ENCODE measurements at places on chromosomes 12 and 14.
A peak's percentile ranks its signal among the peaks of the same experiment; 100 is the strongest.

DNA sequence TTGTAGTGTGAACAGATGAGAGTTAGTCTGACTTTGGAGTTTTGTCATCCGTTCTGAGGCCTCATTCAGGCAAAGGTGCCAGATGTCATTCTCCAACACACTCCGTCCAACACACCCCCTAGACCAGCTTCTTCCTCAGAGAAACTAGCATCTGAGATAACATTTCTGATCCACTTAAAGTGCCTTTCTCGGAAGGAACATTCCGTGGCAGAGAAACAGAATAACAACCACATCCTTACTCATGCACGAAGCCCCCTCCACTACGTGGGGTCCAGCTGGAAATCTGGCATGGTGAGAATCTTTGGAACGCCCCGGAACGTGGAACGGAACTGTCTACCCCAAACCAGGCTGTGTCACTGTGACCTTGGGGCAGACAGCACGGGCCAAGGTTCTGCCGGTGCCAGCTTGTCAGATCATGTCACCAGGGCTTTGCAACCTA lies 17.0 kb upstream of the BCL7A start:
- no peak for DNase-seq

DNA sequence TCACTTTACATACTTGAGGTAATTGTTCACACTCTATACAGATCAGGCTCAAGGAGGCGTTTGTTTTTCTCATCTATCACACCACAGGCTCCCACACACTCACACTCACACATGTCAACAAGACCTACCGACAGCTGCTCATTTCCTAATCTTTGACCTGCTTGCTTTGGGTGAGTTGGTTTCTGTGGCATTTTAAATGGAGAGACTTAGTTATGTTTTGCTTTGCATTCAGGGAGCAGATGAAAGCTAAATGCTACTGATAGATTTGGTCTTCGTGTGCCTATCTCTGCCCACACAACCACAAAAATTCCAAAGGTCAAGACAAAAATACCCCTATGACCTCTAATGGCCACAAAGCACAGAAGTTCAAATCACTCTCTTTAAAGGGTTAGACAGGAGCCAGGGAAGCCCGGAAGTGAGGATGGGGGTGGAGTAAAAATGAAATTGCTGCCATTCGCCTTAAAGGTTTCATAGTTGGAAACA lies 203.5 kb upstream of the G2E3 start:
- no peak for DNase-seq

GRCh38 chr12:96399120-96399918 lies 920 bp downstream of the CDK17 start:
- no peak for DNase-seq

GRCh38 chr12:10170216-10170615 lies 1.7 kb downstream of the OLR1 start:
- DNase-seq: no peak

DNA sequence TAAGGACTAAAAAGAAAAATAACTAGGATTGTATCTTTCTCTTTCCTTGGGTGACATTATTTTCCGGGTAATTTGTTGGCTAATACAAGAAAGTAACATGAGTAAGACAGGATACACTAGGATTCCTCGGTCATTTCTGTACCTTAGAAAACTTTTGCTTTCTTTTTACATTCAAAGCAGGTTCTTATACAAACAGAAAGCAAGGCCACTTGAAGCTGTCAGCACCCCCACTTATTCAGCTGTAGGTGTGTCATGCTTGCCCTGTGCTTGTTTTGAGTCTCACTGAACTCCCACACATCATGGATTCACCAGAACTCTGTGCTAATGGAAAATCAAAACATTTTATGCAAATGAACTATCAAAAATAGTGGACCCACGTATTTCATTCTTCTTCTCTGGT lies 266.8 kb upstream of the CLEC14A start:
- DNase-seq: no peak

GRCh38 chr14:91323671-91324605 lies 79.4 kb upstream of the GPR68 start:
- DNase-seq: peak; percentile 72

GRCh38 chr14:56189307-56189706 lies 71.1 kb downstream of the PELI2 start:
- no peak for DNase-seq

DNA sequence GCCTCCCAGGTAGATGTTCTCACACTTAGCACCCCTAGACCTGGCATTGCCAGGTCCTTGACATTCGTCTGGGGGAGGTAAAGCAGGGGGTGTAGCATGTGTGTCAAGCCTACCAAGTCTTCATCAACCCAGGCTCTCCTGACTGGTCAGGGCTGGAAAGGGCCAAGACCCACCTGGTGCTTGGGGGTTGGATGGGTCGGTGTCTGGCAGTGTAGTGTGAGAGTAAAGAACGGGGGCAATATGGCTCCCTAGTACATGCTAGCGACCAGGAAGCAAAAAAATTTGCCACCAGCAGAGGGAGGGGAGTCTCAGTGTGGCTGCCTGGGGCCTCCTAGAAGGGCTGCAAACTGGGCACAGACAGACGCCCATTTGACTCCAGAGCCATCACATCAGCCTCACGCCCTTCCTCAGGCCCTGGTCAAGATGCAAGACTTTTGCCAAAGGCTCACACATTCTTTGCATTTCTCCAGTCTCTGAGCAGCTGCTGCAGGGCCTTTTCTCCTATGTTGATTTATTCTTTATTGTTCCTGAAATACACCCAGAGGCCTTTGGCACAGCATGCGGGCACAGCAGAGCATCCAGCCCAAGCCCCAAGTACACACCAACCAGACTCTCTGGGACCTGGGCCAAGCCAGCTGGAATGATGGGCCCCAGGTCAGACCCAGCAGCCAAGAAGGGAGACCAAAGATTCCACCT lies 38.3 kb upstream of the PNMA1 start:
- no peak for DNase-seq

DNA sequence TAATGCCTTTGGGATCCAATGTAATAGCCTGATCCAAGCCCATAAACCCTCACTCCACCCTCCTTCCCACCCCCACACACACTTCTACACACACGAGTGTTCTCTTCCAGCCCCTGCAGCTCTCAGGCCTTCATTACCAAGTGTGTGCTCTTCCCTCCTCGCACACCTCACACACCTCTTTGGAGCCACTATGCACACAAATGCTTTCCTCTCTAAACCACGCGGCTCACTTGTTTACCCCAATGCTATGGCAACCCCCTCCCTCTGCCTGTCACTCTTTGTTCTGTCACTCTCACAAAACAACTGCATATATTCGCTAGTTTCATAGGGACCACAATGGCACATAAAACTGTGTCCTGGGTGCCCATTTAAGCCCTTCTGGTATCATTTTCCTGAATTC lies 35.1 kb downstream of the PPP2R5E start:
- DNase-seq: no peak

DNA sequence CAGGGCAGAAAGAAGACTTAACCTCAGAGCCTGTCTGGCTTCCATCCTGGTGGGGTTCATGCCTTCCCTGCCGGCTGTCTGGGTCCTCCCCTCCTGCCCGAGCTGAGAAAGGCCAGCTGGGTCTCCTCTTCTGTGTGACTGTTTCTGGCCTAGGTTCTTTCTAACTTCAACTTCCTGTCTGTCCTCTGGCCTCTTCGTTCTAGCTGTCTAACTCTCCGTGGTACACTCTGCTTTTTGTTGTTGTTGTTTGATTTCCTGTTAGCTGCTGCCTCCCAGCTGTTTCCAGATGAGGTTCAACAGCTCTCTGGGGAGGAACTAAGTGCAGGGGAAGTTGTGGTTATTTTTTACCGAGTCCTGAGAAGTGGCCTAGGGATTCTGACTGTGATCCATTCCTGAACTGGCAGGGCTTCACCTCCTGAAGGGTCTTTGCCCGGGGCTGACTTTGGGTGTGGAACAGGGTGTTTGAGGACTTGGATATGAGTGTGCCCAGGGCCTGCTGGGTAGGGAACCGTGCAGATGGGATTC lies 3.2 kb downstream of the MLXIP start:
- DNase-seq: no peak

DNA sequence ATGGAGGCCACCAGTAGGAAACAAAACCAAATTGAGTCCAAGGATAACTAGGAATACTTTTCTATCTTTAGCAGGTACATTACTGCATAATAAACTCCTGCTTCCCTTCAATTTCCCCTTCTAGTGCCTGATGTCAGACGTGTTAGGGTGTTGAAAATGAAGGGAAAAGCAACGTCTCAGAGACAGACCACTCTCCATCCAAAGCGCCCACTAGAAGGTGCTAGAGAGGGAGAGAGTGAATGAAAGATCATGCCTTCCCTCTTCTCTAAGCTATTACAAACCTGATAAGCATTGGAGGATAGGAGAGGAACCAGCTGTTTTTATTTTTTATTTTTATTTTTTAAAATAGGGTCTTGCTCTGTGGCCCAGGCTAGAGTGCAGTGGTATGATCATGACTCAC lies 64.1 kb downstream of the ZNF641 start:
- DNase-seq: no peak

DNA sequence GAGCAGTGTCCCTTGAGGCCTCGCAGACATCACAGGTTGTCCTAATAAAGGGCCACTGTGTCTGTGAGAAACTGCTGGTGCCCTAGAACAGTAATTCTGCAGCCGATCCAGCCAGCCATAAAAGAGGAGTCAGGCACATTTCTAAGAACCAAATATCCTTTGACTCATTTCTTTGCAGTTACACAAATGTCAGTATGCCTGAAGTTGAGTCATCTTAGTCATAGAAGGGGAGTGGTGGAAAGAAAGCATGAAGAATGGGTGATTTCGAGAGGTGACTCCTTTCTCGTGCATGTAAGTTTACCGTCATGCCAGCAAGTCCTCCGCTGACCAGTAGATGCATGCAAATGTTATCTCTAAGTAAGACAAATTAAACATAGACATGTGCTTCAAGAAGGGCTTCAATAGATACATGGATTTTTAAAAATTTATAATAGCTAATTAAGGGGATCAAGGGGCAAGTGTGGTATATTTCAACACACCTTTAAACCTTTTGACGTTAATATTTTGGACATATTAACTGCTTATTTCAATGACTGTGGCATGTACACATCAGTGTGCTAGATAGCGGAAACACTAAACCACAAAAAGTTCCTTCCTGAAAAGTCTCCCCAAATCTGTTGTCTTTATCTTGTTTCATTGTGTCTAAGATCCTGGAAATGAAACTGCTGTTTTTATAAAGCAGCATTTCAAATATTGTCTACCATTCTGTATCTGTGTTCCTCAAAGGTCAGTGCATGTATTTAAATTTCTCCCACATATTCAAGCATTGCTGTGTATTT lies 497.4 kb downstream of the NPAS3 start:
- DNase-seq: no peak

DNA sequence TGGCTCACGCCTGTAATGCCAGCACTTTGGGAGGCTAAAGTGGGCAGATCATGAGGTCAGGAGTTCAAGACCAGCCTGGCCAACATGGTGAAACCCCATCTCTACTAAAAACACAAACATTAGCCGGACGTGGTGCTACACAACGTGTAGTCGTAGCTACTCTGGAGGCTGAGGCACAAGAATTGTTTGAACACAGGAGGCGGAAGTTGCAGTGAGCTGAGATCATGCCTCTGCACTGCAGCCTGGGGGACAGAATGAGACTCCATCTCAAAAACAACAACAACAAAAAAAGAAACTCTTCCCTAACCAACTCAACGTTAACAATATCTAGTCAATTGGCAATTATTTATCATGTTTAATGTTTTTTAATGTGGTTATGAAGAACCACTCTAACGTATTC lies 89.3 kb downstream of the EPS8 start:
- DNase-seq: no peak

DNA sequence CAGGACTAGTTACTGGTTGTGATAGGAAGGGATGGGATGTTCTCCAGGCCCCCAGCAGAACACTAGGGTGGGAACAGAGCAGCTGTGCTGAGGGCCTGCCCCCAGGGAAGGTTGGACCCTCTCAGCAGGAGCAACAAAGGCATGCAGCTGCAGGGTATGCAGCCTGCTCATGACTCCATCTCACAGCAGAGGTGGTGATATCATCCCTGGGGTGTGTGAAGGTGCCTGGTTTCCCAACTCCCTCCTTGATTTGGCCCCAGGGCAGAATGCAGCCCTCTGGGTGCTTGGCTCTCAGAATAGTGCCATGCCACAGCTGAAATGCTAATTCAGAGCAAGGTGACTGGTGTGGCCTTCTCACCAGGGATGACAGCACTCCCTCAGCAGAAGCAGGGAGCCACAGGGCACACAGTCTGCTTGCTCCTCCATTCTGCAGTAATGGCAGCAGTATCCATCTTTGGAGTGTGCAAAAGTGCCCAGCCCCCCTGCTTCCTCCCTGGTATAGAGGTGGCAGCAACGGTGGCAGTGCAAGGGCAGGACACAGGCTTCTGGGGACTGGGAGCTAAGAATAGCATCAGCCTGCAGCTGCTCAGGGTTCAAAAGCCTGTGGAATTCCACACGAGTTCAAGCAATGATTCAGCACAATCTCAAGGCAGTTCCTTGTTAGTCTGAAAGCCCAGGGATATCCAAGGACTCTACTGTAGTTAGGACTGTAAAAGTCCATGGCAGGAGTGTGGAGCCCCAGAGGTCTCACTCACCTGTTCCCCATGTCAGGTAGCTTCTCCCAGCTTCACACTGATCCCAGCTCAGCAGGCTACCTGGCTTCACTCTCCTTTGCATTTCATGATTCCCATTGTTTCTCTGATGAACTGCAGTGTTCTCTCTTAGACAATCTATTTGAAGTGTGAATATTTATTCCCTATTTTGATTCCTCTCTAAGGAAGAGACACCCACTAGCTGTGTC lies 298.1 kb upstream of the FOXG1 start:
- no peak for DNase-seq

DNA sequence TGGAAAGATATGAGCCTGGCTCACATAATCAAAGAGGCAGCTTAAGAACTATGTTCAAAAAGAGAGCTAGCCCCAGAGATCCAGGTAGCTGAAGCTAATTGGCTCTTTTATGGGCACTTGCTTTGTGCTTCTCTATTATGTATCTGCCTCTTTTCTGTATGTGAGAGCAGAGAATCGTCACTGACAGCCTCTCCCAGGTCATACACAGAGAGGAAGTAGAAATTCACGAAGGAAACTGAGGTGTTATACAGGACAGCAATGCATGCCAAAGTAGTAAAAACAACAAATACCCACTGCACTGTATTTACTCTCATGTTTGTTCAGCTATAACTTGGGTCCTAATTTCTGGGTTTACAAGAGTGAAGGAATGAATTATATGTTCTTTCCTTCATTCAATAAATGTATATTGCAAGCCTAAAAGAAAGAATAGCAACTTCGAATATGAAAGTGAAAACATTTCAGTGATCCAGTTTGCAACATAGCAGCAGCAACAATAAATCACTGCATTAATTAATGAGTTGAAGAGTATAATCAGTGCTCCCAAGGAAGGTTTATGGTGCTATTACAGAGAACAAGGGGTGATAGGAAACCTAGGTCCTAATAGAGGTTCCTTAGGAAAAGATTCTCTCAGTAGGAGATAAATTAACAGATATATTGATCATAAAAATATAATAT lies 47.1 kb upstream of the ATXN7L3B start:
- DNase-seq: no peak

Measured in cerebellar nuclear complex (tissue), 1 donor.